ENCODE measurements at places on chromosomes 11 and 22.

GRCh38 chr22:44663256-44663999, 38.6 kb upstream of the PRR5 start:
- no peak for DNase-seq

DNA sequence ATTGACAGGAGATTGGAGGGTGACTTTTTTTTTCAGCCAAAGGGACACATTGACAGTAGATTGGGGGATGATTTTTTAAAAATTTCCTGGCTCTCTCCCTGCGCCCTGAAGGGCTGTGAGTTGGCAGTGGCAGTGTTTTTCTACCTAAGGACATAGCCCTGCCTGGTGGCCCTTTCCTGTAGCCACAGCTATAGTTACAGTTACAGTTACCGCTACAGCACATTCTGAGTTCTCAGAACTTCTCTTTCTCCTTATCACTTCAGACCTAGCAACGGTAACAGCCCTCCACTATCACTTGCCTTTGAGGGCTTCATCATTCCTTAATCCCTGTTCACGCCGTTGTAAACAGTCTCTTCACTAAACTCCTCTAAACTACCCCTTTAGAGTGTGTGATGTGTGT, 684 bp downstream of the MRGPRX2 start:
- DNase-seq = no peak

GRCh38 chr11:34324466-34324865, 33.3 kb downstream of the ABTB2 start:
- no peak for DNase-seq

DNA sequence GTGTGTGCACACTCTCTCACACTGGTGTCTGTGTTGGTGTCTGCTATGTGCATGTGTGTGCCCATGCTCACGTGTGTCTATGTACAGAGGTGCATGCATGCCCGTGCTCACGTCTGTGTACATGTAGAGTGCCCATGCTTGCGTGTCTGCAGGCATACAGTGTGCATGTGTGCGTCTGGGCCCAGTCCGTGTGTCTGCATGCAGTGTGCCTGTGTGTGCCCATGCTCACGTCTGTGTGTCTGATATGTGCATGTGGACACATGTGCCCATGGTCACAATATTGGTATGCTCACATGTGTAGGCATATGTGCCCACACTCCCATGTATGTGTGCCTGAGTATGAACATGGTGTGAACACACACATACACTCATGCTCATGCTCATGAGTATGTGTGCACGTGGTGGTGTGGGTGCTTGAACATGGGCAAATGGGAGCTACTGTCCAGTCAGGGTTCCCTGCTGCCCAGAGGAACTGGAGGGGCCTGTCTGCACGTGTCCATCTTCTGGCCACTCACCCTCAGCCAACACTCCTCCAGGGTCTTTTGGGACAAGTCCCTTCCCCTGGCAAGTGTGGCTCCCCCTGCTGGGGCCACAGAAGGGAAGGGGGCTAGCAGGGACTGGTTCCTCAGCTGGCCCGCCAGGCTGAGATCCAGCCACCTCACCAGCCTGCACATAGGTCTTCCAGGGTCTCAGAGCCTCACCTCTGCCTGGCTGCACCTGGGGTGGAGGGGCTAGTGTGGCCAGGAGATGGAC, 7.3 kb upstream of the TBX1 start:
- DNase-seq = no peak

DNA sequence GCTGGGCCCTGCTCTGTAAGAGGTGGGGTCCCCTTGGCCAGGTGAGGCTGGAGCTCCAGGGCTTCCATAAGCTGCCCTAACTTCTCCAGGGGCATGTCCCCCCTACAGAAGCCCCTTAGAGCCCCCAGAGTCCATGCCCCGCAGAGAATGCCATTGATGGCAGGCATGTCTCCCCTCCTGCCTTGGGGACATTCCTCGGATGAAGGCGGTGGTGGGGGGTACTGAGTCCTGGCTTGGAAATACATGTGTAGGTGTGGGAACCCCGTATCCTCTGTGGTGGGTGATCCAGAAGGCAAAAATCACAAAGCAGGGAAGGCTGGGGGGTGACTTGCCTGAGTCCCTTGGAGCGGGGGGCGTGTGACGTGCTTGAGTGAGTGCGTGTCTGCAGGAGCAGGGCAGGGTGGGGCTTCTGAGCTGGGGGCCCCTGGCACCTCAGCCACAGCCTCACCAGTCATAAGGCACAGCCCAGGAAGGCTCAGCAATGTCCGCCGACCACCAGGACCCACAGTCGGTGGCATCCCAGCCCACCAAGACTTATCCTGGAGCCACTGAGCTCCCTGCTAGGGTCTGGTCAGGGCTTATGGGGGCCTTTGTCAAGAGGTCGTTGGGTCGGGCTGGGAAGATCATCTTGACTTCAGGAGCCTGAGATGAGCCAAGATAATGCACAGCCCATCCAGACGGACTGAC, 69.8 kb upstream of the KCNQ1OT1 start:
- no peak for DNase-seq

- no peak for DNase-seq
These were observed 242.0 kb downstream of the ETS1 start for GRCh38 chr11:128345316-128345715.

- DNase-seq = no peak
These were observed 126.1 kb downstream of the DSCAML1 start for GRCh38 chr11:117670924-117671323.

DNA sequence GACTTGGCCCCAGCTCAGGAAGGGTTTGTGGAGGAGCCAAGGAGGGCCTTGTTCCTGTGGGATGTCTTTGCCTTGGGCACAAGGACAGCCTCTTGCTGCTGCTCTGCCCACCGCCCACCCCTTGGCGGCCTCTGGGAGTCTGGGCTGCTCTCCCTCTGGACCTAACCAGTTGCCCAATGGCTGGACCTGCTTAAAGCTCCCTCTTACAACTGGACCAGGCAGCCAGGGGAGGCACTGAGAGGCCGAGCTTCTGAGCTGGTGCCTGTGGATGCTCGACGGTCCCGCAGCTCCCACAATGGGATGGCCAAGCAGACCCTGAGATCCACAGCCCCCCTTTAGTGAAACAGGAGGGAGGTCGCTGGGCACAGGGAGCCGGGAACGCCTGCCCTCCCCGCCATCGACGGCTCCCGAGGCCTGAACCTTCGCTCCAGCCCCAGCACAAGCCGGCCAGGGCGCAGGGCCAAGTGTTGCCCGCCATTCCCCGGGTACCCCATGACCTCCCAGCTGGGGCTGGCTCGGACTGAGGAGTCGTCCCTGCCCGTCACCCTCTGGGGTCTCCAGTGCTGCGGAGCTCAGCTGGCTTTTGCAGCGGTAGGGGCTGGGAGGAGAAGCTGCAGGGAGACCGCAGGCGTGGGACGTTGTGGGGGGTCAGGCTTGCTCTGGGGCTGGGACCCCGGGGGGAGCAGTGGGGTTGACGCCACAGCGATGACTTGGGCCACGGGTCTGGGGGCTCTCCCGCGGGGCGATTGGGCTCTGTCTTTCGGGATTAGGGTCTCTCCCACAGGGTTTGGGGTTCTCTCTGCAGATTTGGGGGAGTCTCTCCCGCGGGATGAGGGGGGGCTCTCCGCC, 584 bp upstream of the GAL start:
- no peak for DNase-seq

DNA sequence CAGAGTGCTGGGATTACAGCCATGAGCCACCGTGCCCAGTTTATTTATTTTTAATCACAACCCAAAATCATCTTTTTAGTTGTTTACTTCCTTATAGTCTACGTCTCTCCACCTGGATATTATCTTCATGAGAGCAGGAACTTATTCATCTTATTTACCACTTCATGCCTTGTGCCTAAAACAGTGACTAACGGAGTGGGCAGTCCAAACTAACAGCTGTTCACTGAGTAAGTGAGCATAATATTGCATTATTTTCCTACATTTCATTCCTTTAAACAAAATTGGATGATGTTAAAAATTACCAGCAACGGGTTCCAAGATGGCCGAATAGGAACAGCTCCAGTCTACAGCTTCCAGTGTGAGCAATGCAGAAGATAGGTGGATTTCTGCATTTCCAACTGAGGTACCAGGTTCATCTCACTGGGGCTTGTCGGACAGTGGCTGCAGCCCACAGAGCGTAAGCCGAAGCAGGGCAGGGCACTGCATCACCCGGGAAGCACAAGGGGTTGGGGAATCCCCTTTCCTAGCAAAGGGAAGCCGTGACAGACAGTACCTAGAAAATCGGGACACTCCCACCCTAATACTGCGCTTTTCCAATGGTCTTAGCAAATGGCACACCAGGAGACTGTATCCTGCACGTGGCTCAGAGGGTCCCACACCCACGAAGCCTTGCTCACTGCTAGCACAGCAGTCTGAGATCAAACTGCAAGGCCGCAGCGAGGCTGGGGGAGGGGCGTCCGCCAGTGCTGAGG, 14.1 kb downstream of the TMEM123 start:
- no peak for DNase-seq

- no peak for DNase-seq
These were observed 641.6 kb upstream of the TENM4 start for GRCh38 chr11:80082406-80082805.

DNA sequence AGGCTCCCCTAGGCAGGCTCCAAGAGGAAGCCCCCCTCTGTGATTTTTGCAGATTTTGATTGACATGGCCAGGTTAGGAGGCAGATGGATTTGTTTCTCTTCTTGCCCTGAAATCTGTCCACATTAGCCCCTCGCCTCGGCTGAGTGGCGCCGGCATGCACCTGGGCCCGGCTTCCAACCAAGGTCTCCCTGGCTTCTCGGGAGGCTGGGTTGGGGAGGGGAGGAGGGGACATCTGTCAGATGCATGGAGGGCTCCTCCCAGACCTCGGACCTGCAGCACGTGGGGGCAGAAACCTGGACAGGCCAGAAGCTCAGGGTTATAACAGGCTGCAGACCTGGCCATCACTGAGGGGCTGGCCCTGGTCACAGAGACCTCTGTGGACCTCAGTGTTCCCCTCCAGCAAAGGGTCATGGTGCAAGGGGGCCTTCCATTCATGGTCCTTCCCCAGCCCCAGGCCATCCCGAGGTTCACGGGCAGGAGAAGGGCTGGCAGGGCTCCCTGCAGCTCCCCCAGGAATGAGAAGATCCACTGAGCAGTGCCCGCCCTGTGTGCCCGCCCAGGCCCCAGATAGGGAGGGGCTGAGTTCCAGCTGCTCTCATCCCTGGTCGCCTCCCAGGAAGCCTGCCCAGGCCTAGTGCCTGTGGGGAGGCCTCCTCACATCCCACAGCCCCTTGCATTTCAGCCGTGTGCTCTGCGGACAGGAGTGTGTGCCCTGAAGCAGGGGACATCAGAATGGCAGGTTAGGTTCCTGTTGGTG, 747.8 kb downstream of the BRD1 start:
- no peak for DNase-seq

Data from HFF-Myc (cell line).